ENCODE measurements at places on chromosomes 4 and X.

- no peak for DNase-seq
These were observed 732.6 kb upstream of the PABPC4L start for GRCh38 chr4:134934036-134934808.

- DNase-seq, result peak; percentile 59
These were observed 74.2 kb downstream of the CLDN34 start for GRCh38 chrX:10041383-10041782.

DNA sequence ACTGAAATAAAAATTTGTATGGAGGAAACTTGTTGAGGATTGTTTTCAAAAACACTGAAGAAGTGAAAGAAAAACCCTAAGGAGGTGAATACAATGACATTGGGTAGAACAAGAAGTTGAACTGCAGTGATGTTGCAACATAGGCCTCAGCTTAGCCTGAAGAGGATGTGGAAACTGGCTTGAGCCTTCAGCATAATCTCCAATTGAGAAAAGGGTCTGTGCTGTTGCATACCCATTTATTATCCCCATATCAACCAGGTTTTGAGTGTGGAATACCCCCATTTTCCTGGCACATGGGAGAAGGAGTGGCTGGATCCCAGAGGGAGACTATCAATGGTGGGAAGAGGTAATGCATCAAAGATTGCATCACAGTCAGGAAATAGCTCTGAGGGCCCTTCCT is 695.0 kb upstream of the HS3ST1 start:
- DNase-seq, result no peak

DNA sequence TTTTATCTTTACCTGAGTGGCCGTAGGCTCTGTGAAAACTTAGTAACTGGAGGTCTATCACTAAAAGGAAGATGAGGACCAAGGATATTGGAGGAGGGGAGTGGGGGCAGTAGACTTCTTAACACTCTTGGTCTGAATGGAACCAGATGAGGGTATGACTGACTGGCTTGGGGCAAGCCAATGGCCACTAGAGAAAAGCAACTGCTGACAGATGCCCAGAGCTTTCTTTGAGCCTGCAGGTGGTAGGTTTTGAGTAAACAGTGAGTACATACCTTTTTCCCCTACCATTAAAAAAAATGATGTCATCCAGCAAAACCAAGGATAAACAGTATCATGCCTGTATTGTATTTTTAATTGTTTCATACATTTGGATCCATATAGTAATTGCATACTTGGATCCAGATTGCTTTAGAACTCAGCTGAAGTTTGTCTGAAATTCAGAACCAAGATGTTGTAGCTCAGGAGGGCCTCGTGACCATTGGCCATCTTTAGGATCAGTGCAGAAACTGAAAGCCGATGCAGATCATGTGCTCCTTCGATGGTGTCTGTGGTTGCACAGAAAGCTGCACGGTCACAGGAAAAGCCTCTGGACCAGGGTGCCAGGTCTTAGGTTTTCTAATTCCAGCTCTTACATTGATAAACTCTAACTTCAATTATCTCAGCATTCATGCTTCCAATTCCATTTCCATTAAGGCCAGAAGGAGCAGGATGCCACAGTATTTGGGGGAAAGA is 131.0 kb downstream of the PDGFRA start:
- DNase-seq, result no peak

- no peak for DNase-seq
These were observed 32.8 kb downstream of the HDAC8 start for GRCh38 chrX:72539822-72540221.
